ENCODE measurements at places on chromosomes 13 and 19.

GRCh38 chr19:2867025-2867991, at the start of gene ZNF556:
Gene ZNF556 (plus strand): TSS chr19:2867335. CDS start chr19:2867422, 87 bp downstream.
- no peak for DNase-seq

DNA sequence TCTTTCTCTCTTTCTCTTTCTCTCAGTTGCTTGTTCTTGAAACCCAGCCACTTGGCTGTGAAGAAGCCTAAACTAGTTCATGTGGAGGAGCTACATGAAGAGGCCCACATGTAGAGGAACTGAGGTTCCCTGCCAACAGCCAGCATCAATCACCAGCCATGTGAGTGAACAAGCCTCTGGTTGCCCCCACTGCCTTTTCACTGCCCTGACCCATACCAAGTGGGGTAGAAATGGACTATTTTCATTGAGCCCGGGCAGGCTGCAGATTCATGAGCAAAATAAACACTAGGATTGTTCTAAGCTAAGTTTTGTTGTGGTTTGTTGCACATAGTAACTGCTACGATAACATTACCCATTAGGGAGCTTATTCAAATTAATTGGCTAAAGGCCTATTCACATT, 78.7 kb upstream of the FAM216B start:
- no peak for DNase-seq

DNA sequence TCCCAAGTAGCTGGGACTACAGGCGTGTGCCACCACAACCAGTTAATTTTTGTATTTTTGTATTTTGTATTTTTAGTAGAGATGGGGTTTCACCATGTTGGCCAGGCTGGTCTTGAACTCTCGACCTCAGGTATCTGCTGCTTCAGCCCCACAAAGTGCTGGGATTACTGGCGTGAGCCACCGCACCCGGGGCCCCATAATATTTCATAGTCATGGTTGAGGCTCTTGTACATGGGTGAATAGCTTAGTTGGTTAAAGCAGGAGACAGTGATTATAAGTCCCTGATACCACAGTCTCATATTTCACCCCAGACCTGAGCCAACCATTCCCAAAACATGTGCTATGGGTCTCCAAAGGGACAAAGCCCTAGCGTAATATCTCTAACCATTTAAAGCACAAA, 26.1 kb downstream of the MBNL2 start:
- no peak for DNase-seq

DNA sequence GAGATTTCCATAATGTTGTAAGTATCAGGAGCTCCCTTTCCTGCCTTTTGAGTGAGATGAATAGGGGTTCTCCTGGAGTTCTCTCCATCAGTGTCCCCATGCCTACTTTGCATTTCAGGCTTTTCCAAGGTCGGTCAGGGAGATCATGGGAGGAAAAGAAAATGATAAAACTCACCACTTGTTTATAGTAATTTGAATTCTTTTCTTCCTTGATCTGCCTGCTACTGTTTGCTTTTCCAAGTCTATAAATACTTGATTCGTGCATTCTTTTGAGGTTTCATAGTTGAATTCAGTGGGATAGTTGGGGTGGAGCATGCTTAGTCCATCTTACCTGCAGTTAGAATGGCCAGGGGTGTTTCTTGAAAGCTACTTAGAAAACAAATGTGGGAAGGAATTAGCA, 51.5 kb downstream of the PCCA start:
- DNase-seq: no peak

GRCh38 chr13:62593804-62594203, 1178.2 kb upstream of the PCDH20 start:
- DNase-seq: no peak

DNA sequence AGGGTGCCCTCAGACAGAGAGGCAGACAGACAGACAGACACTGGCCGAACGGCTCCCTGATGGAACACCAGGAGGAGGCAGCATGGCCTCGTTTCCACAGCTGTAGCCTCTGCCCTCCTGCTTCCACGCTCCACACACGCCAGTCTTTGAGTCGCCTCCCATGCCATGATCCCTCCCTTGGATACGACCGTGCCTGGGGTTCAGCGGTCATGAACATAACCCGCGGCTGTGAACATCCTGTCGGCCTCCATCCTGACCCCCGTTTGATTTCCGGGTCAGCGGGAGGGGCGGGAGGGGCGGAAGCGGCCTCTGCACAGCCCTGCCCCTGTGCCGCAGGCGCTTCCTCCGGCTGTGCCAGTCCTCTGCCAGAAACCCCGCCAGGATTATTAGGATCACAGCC, 23.4 kb downstream of the GP6 start:
- no peak for DNase-seq

DNA sequence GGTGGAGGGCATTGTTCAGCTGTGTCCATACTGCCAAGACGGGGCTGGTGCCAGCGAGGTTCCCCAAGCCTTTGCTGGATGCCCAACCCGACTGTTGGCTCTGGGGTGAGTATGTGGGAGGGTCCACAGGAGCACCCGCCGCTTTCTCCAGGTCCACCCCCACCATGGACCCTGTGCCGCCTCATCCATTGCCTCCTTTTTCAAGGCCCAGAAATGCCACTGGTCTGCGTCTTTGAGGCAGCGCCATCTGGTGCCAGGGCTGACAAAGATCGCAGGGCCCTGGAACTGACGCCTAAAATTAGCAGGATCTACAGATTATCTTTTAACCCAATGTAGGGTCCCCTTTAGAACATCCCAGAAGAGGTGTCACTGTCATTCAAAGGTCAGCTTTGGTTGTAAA, 34.6 kb downstream of the NFIX start:
- no peak for DNase-seq

DNA sequence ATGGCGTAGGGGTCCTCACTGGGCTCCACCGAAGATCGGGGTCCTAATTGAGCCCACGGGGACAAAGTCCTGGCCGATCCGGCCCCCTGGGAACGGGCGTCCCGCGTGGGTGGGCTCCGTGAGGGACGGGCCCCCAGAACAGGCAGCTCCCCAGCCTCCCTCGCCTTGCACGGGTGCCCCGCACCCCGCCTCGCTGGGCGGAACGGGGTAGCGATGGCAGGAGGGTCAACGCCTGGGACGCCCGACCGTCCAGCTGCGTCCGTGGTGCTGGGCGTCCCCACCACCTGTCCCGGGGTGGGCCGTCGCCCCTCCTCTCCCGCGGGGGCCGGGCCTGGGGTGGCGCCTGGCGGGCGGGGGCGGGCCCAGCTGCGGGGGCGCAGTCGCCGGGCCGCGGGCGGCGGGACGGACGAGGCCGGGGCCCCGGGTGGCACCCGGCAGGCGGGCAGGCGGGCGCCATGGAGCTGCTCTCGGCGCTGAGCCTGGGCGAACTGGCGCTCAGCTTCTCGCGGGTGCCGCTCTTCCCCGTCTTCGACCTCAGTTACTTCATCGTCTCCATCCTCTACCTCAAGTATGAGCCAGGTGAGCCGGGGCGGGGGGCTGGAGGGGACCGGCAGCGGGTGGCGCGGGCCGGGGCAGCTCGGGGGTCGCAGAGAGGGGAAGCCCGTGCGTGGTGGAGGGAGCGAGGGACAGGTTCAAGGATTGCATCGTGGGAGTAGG, at the start of gene TMEM38A:
Gene TMEM38A, plus strand, starts transcription at position 377 of the 717 bp plus-strand sequence. Its CDS starts 79 bp downstream, at position 456.
- no peak for DNase-seq

- no peak for DNase-seq
Measured at GRCh38 chr19:50377051-50377461, 799 bp downstream of the NR1H2 start.

DNA sequence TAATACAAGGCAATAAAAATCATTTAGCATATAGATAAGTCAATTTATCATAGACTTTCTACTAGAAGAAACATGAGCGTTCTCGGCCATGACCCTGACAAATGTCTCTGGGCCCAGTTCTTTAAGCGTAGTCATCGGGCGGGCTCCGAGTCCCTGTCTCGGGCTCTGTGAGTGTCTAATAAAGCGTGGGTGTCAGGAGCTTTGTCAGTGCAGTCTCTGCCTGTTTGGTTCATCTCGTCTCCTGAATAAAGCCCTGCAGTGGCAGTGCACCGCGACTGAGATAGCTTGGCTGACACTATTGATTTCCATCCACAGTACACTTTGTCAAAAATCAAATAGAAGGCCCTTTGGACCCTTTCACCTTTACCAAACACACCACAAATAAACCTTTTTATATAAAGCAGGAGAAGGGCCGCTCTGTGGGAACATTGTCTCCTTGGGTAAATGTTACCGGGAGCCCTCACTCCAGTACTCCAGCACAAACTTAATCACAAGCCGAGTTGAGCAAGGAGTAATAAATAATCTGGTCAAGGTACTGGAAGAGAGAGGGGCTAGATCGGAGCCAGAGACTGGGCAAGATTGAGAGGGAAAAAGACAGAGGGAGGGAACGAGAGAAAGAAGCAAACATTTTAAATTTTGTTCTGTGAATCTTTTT, 368.2 kb upstream of the TSHZ3 start:
- DNase-seq: no peak

DNA sequence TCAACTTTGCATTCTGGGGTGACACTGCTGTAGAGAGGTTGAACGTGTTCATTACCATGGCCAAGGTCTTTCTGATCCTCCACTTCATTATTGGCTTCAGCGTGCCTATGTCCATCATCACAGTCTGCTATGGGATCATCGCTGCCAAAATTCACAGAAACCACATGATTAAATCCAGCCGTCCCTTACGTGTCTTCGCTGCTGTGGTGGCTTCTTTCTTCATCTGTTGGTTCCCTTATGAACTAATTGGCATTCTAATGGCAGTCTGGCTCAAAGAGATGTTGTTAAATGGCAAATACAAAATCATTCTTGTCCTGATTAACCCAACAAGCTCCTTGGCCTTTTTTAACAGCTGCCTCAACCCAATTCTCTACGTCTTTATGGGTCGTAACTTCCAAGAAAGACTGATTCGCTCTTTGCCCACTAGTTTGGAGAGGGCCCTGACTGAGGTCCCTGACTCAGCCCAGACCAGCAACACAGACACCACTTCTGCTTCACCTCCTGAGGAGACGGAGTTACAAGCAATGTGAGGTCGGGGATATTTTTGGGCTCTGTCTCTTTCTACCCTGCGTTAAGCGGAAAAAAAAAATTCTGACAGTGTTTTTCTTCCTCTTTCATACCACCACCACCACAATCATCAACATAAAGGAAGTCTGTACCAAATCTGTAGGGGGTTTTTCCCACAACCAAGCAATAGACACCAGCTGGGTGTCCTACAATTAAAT, 29.5 kb downstream of the FPR3 start:
- DNase-seq: no peak

- no peak for DNase-seq
Measured at GRCh38 chr13:75636436-75637180, 478 bp downstream of the LMO7 start.

GRCh38 chr19:44850641-44851109, 4.6 kb downstream of the NECTIN2 start:
- DNase-seq: no peak

DNA sequence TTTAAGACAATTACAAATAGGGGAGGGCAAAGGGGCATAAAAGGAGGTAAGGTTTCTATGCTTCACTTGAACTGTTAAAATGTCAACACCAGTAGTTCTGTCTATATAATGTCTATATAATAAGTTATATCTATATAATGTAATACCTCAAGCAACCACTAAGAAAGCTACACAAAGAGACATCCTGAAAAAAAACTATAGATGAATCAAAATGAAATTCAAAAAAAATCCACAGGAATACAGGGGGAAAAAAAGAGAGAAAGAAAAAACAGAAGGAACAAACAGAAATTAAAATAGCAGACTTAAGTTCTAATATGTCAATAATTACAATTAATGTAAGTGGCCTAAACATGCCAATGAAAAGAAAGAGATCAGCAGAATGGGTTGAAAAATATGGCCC, 186.0 kb downstream of the KCTD15 start:
- DNase-seq: no peak

- DNase-seq: no peak
Measured at GRCh38 chr19:15251010-15251748, 18.9 kb upstream of the EPHX3 start.

- no peak for DNase-seq
Measured at GRCh38 chr19:13212759-13213330, 62.6 kb downstream of the IER2 start.

DNA sequence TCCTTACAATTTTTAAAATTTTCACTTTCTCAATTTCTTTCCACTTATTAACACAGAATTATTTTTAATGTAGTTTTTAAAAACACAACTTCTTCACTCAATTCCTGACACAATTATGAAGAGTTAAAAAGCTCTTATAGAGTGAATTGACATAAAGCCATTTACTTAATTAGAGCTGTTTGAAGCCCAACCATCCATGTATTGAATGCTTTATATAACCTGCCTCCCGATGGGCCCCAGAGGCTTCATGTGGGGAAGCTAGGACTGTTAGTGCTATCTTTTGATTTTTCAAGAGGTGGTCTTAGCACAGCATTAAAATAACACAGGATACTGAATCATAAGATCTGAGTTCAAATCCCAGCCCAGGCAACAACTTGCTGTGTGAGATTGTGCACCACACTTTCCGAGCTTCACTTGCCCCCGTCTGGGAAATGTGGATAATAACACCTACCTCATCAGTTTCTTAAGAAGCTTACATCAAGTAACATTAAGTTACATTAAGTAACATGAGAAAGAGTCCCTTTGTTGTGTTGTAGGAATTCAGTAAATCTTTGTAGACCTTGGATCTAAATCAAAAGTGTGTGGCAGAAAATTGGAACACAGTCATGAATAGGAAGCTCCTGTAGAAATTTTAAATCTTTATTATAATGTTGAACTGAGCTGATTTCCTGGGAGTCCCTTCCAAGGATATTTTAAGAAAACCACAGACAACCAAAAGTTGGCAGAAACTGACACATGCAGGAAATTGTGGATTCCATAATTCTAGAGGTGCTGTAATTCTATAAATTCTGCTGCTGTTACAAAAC, 5.5 kb upstream of the ENOX1 start:
- no peak for DNase-seq

GRCh38 chr19:10749435-10750384, 31.8 kb downstream of the DNM2 start:
- DNase-seq: no peak

- no peak for DNase-seq
Measured at GRCh38 chr19:10927730-10928562, 493 bp downstream of the YIPF2 start.

All from AG09309 (cell line).